ENCODE measurements at places on chromosomes 7 and 10.
A peak's percentile ranks its signal among the peaks of the same experiment; 100 is the strongest.

GRCh38 chr7:41244246-41244645 is 458.6 kb downstream of the INHBA start:
- no peak for DNase-seq

DNA sequence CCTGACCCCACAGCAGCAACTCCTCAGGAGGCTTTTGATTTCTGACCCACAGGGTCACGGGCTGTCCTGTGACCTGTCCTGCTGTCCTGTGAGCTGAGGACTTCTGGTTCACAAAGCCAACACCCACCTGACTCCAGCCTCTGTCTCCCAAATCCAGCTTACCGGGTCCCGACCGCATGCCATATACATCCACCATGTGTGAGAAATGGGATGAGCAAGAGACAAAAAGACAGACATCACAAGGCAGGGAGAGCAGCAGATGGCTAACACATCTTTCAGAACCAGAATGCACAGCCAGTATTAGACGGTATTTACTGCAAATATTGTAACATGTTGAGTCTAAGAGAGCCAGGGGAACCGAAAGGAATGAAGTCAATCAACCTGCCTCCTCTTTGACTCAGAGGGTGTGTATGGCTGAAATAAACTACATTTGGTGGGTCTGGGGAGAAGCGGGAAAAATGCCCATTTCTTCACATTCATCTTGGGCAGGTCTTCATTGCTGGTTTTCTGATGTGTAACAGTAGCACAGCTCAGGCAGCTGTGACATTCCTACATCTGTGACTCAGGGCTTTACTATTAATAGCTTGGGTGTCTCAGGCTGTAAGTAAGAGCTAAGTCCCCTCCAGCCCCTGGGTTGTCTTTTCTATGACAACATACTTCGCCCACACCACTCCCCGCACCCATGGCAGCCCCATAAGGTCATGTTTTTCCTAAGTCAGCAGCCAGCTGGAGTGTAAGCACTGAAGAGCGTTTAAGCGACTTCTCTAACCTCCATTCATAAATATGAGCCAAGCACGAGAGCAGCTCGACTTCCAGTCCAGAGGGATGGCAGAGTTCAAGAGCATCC is 25.0 kb downstream of the ABLIM1 start:
- no peak for DNase-seq

DNA sequence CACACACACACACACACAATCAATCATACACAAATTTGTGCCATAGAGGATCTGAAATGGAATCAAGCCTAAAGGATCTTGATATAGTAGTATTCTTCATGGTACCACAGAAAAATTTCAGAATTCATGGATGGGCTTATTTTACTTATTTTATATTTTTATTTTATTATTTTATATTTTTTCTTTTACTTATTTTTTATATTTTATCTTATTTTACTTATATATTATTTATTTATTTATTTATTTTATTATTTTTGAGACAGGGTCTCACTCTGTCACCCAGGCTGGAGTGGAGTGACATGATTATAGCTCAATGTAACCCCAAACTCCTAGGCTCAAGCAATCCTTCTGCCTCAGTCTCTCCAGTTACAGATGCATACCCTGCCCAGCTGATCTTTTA is 16.7 kb downstream of the SHTN1 start:
- no peak for DNase-seq

- DNase-seq, result peak; percentile 2
These were observed 50.6 kb downstream of the PARD3 start for GRCh38 chr10:34764472-34764946.

- DNase-seq, result no peak
These were observed 321.3 kb upstream of the GALNT17 start for GRCh38 chr7:70810558-70811139.

- no peak for DNase-seq
These were observed 186.4 kb downstream of the EBF3 start for GRCh38 chr10:129777687-129778086.

GRCh38 chr7:73830681-73831583 is at the start of gene CLDN4:
TSS of gene CLDN4 (plus strand) at chr7:73830996. CDS start at chr7:73831202, 206 bp downstream.
- DNase-seq, result no peak

DNA sequence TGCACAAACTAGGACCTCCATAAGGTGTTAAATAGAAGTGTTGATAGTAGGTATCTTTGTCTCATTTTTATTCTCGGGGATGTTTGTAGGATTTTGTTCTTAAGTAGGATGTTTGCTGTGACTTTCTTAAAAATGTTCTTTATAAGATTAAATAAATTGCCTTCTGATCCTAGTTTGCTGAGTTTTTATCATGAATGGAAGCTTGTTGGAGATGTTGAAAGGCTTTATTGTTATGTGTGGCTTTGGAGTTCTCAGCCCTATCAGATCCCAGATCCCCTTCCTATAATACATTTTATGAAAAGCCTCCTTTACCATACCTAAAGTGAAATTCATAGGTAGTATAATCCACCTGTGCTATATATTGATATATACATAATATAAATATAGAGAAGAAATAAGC is 40.1 kb downstream of the NHLRC2 start:
- DNase-seq, result no peak

DNA sequence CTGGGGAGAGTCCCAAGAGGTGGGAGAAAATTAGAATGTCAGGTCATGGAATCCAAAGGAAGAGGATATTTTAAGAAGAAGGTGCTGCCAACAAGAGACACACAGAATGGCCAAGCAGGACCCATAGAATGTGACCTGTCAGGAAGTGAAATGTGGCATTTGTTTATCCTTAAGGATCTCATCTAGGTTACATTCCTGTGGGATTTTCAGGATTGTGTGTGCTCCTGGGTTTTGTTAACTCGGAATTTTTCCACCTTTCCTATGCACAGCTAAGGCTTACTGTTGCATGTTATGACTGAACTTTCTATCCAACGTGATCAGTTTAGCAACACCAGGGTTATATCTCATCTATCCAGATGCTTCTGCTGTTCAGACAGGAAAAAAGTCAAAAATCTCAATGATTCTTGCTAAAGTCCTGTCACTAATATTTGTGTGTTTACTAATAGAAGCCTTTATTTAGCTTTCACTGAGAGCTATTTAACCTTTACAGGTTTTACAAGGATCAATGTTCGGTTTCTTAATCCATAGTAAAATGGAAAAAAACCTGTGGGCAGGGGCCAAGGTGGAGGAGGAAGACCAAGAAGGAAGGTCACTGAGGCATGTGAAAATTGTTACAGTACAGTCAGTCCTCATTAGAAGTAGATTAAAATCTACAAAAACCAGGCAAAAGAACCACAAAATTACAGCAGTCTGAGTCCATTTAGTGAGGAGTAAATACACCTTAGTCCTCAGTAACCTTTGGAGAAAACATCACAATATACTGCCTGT is 437.8 kb upstream of the NPVF start:
- no peak for DNase-seq

DNA sequence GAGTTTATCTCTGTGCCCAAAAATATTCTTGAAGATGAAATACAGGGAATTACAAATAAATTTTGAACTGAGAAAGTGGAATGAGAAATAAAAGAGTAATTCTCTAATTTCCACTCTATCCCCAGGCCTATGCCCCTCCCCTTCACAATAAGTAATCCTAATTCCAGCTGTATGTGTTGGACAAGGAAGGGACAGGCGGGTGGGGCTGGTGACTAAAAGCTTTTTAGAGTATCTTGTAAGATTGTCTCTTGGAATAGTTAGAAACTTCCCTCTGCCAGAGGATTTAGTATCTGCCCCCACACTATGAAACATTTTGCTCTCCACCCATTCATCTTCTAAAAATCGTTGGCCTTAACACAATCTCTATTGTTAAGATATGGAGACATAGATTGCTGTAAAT is 199.2 kb downstream of the MBL2 start:
- DNase-seq, result no peak

- DNase-seq, result no peak
These were observed 239.5 kb downstream of the REEP3 start for GRCh38 chr10:63760708-63761047.

- DNase-seq, result no peak
These were observed 9.9 kb downstream of the XPNPEP1 start for GRCh38 chr10:109913306-109913892.

DNA sequence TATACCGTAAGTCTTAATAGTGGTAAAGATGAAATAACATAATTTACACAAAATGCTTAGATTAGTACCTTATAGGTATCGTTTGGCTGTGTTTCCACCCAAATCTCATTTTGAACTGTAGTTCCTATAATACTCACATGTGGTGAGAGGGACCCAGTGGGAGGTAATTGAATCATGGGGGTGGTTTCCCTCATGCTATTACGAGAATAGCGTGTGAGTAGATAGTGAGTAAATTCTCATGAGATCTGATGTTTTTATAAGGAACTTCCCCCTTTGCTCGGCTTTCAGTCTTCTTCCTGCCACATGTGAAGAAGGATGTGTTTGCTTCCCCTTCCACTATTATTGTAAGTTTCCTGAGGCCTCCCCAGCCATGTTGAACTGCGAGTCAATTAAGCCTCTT is 426.3 kb upstream of the POT1 start:
- peak; percentile 54 for DNase-seq

GRCh38 chr7:152664636-152665035 is 11.3 kb downstream of the XRCC2 start:
- DNase-seq, result no peak

- peak; percentile 13 for DNase-seq
These were observed at the start of gene CACNA2D1 for GRCh38 chr7:82443547-82444219. TSS of gene CACNA2D1 (minus strand) at chr7:82443777.

- no peak for DNase-seq
These were observed 36.8 kb downstream of the RGS10 start for GRCh38 chr10:119505588-119506315.

DNA sequence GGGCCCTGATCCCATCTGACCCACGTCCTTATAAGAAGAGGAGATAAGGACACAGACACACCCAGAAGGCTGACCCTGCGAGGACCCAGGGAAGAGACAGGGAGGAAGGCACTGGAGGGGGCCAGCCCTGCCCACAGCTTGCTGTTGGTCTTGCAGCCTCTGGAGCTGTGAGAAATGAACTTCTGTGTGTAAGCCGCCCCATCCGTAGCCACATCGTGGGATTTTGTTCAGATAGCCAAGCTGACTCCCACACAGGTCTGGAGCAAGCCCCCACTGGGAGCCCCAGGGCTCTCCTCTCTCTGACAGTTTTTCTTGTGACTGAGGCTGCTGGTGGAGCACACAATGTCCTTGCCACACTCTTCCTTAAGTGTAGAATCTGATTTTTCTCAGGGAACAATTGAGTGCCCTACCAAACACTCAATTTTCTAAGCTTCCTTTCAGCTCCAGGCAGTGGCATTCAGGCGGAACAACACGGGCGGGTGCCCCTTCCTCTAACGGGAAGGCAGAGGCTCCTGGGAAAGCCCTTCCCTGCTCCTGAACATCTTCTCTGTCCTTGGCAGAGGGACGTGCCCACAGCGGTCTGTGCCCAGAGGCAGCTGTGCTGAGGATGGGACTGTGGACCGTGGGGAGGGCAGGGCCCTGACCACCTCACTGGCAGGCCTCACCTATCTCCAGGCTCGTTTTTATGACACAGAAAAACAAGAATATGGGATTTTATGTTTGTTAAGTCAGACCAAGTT is 160.6 kb upstream of the SHH start:
- DNase-seq, result no peak

DNA sequence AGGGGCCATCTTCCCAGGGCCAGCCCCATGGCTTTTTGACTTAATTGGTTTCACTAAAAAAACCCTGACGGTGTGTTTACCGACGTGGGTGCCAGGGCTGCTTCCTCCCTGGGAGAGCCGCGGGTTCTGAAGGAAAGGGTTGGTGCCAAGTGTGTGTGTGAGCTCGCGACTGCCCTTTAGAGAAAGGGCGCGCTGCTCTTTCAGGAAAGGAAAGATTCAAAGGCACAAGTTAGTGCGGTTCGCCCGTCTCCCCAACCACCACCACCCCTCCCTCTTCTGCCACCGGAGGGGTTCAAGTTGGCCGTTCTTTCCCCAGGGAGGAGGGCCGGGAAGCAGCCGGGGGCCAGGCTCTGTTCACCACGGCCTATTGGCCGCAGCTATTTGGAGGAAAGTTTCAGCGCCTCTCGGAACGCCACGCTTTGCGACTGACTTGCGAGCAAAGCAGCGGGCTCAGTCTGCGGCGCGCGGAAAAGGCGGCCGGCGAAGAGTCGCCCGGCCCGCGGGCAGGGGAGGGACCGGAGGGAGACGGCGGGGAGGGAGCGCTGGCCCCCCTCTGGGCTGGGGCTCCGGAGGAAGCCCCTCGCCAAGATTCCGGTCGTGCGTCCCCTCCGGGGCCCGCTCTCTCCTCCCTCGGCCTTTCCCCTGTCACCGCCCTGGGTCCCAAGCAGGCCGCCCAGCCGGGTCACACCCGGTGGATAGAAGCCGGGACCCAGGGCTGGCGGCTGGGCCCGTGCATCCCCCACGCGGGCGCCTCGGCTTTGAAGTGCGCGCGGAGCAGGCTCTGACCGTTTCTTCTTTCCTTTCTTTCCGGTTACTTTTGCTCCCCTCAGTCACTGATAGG is 165.9 kb upstream of the PPP1R3A start:
- DNase-seq, result peak; percentile 16

GRCh38 chr7:85014936-85015660 is 171.8 kb downstream of the SEMA3D start:
- DNase-seq, result peak; percentile 4

DNA sequence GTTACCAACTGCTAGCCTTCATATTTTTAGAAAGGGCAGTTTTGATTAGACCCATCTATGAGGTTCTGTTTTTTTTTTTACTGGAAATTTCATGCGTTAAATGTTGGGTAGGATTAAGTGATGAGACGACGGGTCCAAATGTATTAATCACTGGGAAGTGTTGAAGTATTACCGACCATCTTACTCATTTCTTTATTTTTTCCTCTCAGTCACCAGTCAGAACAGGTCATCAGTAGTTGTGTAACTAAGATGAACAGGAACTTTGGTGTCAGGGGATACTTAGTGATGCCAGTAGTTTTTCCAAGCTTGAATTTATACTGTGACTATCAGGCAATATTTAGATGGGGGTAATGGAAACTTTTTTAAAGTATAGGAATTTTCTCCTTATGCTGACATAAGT is 14.2 kb downstream of the TFAM start:
- DNase-seq, result no peak

- no peak for DNase-seq
These were observed 51.9 kb downstream of the ZNF365 start for GRCh38 chr10:62426086-62426485.

Data from hematopoietic multipotent progenitor cell treated with erythropoietin and hydrocortisone succinate and interleukin-3 and kit ligand, for 6 days (in vitro differentiated cells).